Urinary bladder (tissue), 4 donors: ENCODE measurements at places on chromosomes 5 and 9. TPM values are rescaled to one million over a fixed set of nuclear protein-coding genes. Genes with fewer than 3 reads are reported as not detected.

CAMK4 gene
- polyA plus RNA-seq: 1.2 TPM

SPINK1 gene
- polyA plus RNA-seq: 393 TPM

PLPPR1 gene
- 0.44 TPM for polyA plus RNA-seq

SLC6A3 gene
- polyA plus RNA-seq: 0.77 TPM

C9orf153 gene
- not detected for polyA plus RNA-seq

HTR4 gene
- polyA plus RNA-seq: 0.06 TPM

DND1 gene
- polyA plus RNA-seq: 0.96 TPM

FBN2 gene
- polyA plus RNA-seq: 0.62 TPM

ARL14EPL gene
- not detected for polyA plus RNA-seq

GABRB2 gene
- polyA plus RNA-seq: 0.19 TPM

INSL6 gene
- not detected for polyA plus RNA-seq

KIF4B gene
- not detected for polyA plus RNA-seq

DBH gene
- polyA plus RNA-seq: 0.98 TPM

PCDHA13 gene
- 0.18 TPM for polyA plus RNA-seq

CSNK1G3 gene
- 12.9 TPM for polyA plus RNA-seq

PCDHA1 gene
- 0.03 TPM for polyA plus RNA-seq

PAEP gene
- not detected for polyA plus RNA-seq

ALDH1B1 gene
- 239 TPM for polyA plus RNA-seq

ADCY2 gene
- 6.6 TPM for polyA plus RNA-seq

HMMR gene
- polyA plus RNA-seq: 0.67 TPM

PKD2L2 gene
- polyA plus RNA-seq: 0.11 TPM

SLC35A4 gene
- polyA plus RNA-seq: 69.7 TPM

ENC1 gene
- 11.2 TPM for polyA plus RNA-seq

WDR36 gene
- 7.3 TPM for polyA plus RNA-seq

C6 gene
- polyA plus RNA-seq: 1.4 TPM

MSX2 gene
- 16.4 TPM for polyA plus RNA-seq

ERAP2 gene
- 13.0 TPM for polyA plus RNA-seq

KIF20A gene
- polyA plus RNA-seq: 0.43 TPM

GADD45G gene
- 25.5 TPM for polyA plus RNA-seq

LCN15 gene
- not detected for polyA plus RNA-seq

GAPT gene
- polyA plus RNA-seq: 0.79 TPM

PCDHGB5 gene
- 4.7 TPM for polyA plus RNA-seq

IFNA2 gene
- not detected for polyA plus RNA-seq

CCL28 gene
- polyA plus RNA-seq: 0.68 TPM

EGFLAM gene
- 6.9 TPM for polyA plus RNA-seq

CRB2 gene
- 0.51 TPM for polyA plus RNA-seq

PHF24 gene
- polyA plus RNA-seq: 0.18 TPM

RHOBTB3 gene
- 24.0 TPM for polyA plus RNA-seq

UBAC1 gene
- polyA plus RNA-seq: 59.8 TPM

STC2 gene
- polyA plus RNA-seq: 8.9 TPM

PDCD1LG2 gene
- 0.81 TPM for polyA plus RNA-seq

SLC6A18 gene
- polyA plus RNA-seq: not detected

PCDHGC4 gene
- 0.23 TPM for polyA plus RNA-seq

SPATA31E1 gene
- polyA plus RNA-seq: 0.04 TPM

CRHBP gene
- 0.94 TPM for polyA plus RNA-seq

FGFR4 gene
- 12.8 TPM for polyA plus RNA-seq

TEK gene
- 11.2 TPM for polyA plus RNA-seq

PTPN3 gene
- 1.9 TPM for polyA plus RNA-seq

NUDT2 gene
- polyA plus RNA-seq: 36.2 TPM

FOXD4 gene
- 0.19 TPM for polyA plus RNA-seq

FCHO2 gene
- polyA plus RNA-seq: 14.5 TPM

PCDHGB4 gene
- polyA plus RNA-seq: 2.4 TPM

PPP2CA gene
- polyA plus RNA-seq: 77.9 TPM

PROB1 gene
- polyA plus RNA-seq: 3.1 TPM

ROPN1L gene
- 0.72 TPM for polyA plus RNA-seq

STRBP gene
- polyA plus RNA-seq: 6.8 TPM

FBXL7 gene
- polyA plus RNA-seq: 30.3 TPM

EQTN gene
- 0.13 TPM for polyA plus RNA-seq

OCLN gene
- 3.0 TPM for polyA plus RNA-seq
